MCF 10A (cell line): ENCODE measurements at places on chromosomes 16 and 17. TPM values are rescaled to one million over a fixed set of nuclear protein-coding genes. Genes with fewer than 3 reads are reported as not detected.

DNA sequence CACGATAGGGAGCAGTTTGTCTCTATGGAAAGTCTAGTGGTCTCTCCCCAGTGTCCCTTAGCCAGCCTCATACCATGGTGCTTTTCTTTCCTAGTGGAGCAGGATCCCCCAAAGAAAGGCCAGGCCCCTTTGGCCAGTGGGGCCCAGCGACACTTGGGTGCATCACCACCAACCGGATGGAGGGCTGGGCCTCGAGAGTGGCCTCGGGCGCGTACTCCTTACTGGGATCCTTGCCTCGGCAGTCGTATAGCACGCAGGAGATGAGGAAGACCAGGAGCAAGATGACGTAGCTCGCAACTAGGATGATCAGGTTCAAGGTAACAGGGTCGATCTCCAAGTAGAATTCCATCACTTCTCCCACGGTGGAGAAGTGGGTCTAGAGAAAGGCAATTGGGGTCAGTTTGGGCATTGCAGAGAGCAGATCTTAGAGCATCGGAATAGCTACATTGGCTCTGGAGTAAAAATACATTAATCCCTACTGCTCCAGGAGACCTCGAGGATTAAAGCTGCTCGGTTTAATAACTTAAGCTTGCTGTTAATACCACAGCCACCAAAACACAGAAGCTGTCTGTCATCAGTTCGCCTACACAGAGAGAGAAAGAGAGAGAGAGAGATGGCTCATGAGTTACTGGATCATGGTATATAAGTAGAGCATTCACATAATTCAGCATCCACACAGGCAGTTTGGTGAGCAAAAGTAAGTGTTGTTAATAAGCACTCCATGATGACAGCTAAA, at the start of gene SMIM36:
SMIM36 (minus strand) TSS at position 467 of the 736 bp plus-strand sequence.
- H3K27me3 ChIP-seq, result peaks cover 10% of the 10 kb centered on the region
- no peak within 1 kb of the TSS for H3K4me3 ChIP-seq
- H3K4me1 ChIP-seq, result no peaks in the 10 kb centered on the region
- no peaks in the 10 kb centered on the region for H3K36me3 ChIP-seq
- DNase-seq, result no peak
- no peak within 1 kb of the TSS for H3K27ac ChIP-seq

Gene FBXO39
- total RNA-seq, result 1.4 and 1.7 TPM in 2 replicates

DNA sequence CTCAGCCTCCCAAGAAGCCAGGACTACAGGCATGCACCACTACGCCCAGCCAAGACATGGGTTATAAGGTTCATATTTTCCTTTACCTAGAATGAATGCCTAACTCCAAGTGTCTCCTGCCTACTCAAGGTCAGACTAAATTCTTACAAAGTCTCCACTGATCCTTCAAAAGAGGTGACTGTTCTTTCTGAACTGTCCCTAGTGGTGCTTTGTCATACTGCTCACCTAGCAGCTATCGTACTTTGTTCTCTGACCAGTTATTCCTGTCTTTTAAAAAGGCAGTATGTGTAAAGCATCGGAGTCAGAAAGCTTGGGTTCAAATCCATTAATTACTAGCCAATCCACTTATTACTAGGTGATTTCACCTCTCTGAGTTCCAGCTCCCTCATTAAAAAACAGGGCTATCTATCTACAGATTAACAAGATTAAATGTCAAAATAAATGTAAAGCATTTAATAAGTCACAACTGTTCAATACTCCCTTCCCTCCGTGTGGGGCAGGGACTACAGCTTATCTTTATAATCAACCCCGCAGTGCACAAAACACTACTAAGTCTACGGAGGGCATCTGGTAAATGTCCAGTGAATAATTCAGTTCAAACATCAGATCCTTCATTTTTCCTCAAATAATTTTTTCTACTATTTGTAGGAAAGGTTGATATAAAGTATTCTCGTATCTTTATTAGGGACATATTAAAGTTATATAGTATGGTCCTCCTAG, 20.0 kb upstream of the ITGA2B start:
- peaks cover 27% of the 10 kb centered on the region for H3K36me3 ChIP-seq
- H3K4me3 ChIP-seq, result no peak overlapping the region
- DNase-seq, result no peak
- no peak overlapping the region for H3K27ac ChIP-seq

- no peak for DNase-seq
- no peak overlapping the region for H3K27ac ChIP-seq
- H3K4me3 ChIP-seq, result no peak overlapping the region
- H3K27me3 ChIP-seq, result no peaks in the 10 kb centered on the region
- H3K36me3 ChIP-seq, result no peaks in the 10 kb centered on the region
- no peaks in the 10 kb centered on the region for H3K4me1 ChIP-seq
Observed at GRCh38 chr16:6495486-6496210, 837.0 kb upstream of the RBFOX1 start.

GRCh38 chr17:81621494-81622130, 15.3 kb downstream of the NPLOC4 start:
- no peak overlapping the region for H3K4me3 ChIP-seq
- no peaks in the 10 kb centered on the region for H3K27me3 ChIP-seq
- no peaks in the 10 kb centered on the region for H3K4me1 ChIP-seq
- H3K27ac ChIP-seq, result no peak overlapping the region
- no peak for DNase-seq

- DNase-seq, result peak; percentile 56
- H3K27me3 ChIP-seq, result no peaks in the 10 kb centered on the region
- H3K4me1 ChIP-seq, result peaks cover 60% of the 10 kb centered on the region
- H3K27ac ChIP-seq, result peak overlapping the region; percentile 93
Observed at GRCh38 chr16:85004587-85005205, 6.6 kb downstream of the ZDHHC7 start.

DNA sequence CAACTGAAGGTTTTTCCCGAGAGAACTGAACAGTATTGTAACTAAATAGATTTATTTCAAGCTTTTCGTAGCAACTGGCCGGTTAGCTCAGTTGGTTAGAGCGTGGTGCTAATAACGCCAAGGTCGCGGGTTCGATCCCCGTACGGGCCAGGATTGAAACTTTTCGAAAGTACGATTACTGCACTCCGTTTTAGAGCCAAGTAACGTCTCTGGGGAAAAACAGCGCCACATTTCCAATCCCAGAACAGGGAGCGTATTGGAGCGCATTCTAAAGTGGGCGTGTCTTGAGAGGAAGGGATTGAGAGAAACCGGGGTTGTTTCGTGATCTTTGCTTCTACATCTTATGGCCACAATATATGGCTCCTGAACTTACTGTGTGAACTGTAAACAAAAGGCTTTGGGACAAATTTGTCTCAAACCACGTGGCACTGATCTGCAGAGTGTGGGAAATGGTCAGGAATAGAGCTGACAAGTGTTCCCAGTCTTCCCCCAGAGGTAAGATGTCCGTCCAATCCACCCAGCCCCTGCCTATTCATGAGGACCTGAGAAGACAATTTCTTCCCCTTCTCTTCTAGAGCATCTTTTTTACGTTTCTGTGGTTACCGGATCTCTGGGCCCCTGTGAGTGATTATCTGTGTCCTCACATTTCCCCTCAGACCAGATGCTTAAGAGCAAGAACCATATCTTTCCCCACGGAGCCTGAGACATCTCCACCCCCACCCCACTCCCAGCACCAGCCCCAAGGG, 2.3 kb downstream of the BORCS6 start:
- no peaks in the 10 kb centered on the region for H3K27me3 ChIP-seq
- H3K4me3 ChIP-seq, result no peak overlapping the region
- no peak overlapping the region for H3K27ac ChIP-seq
- no peaks in the 10 kb centered on the region for H3K4me1 ChIP-seq
- DNase-seq, result peak; percentile 99

Gene AATK
- 0.59 and 1.4 TPM in 2 replicates for total RNA-seq

DNA sequence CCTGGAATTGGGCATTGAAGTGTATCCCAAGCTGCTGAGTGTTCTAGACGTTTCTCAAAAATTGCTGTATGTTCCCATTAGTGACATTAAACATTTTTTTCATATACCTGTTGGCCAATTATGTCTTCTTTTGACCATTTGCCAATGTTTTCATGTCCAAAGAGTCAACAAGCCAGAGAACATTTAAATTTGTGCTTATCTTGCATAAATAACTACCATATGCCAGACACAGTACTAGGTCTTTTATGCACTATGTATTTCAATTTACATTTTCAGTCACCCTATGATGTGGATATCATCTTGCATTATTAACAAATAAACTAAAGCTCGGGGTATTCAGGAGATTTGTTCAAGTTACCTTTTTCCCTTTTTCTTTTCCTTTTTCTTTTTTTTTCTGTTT, 632.9 kb upstream of the C16orf82 start:
- H3K4me3 ChIP-seq, result no peak overlapping the region
- no peaks in the 10 kb centered on the region for H3K27me3 ChIP-seq
- no peaks in the 10 kb centered on the region for H3K36me3 ChIP-seq
- H3K4me1 ChIP-seq, result no peaks in the 10 kb centered on the region
- no peak overlapping the region for H3K27ac ChIP-seq

DNA sequence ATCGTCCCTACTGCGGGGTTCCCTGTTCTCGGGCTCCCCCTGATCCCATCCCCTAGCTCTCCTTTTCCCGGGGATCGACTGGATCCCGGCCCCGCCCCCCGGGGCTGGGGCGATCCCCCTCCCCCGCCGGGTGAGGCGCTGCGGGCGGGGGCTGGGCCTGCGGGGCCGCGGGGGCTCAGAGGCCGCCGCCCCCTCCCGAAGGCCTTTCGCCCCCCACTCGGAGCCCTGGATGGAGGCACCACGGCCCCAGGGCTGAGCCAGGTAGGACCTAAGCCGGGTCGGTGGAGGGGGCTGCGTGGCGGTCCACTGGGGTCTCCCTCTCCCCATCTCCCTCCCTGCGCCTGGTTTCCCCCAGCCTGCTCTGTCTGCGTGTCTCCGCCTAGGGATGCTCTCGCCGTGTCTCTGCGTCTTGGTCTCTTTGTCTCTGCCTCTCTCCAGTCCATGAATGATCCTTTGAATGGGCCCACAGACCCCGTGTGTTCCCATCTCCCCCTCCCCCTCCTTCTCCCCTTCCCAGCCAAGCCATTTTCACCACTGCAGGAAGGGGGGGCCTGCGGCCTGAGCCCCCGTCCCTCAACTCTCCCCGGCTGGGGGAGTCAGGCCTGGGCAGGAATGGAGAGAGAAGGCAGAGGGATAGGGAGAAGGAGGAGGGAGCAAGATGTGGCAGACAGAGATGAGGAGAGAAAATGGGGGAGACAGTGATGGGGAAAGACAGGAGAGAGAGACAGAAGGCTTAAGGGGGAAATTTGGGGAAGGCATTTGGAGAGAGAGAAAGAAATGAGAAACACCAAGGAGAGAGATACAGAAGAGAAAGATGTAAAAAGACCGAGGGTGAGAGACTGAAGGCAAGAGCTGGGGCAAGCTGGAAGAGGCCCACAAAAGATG, 1.7 kb upstream of the TMEM256 start:
- peak overlapping the region; percentile 86 for H3K27ac ChIP-seq
- H3K4me1 ChIP-seq, result peaks cover 16% of the 10 kb centered on the region
- no peaks in the 10 kb centered on the region for H3K27me3 ChIP-seq
- peak overlapping the region; percentile 78 for H3K4me3 ChIP-seq
- peaks cover 14% of the 10 kb centered on the region for H3K36me3 ChIP-seq

DNA sequence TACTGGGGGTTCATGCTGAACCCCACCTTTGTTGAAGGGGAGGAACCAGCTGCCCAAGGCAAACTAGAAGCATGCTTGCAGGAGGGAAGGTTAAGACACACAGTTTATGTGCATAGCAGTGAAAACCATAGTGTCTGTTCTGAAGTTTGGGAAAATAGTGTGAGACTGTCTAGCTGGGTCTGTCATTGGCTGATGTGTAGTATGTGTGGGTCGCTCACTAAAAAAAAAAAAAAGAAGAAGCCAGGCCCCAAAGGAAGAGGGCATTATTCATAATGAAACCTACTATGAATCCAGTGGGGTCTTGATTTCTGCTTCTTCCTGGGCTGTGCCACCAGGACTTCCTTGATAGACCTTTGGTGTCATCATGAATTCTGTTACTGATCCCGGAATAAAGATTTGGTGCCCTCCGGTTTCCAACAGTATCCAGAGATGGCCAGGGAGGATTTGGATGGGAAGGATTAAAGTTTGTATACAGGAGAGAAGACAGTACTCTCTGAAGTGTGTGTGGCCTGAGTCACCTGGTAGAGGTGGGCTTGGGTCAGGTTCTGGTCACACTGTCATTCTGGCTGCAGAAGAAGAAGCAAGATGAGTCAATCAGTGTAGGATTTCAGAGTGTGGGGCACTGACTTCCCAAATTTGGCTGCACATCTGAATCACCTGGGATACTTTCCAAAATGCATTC, 220.3 kb downstream of the PRKCA start:
- no peak overlapping the region for H3K27ac ChIP-seq
- DNase-seq, result peak; percentile 54
- no peaks in the 10 kb centered on the region for H3K36me3 ChIP-seq
- no peaks in the 10 kb centered on the region for H3K27me3 ChIP-seq

Gene SCGB1C2
- not detected in 2 replicates for total RNA-seq

DNA sequence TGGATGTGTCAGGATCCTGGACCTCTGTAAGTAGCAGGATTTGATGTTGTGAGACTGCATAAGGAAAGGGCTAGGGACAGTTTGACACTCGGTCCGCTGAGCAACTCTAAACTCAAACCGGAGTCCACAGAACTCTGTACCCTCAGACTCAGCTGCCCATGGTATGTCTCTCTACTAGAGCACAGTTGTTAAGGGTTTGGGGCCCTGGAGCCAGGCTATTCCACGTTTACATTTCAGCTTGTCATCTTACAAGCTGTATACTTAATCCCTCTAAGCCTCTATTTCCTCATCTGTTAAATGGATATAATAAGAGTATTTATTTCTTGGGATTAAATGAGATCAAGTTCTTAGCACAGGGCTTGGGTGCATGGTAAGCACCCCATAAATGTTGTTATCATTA, 27.9 kb downstream of the HOXB1 start:
- H3K4me1 ChIP-seq, result no peaks in the 10 kb centered on the region
- H3K27me3 ChIP-seq, result no peaks in the 10 kb centered on the region
- H3K4me3 ChIP-seq, result no peak overlapping the region
- no peak for DNase-seq
- no peaks in the 10 kb centered on the region for H3K36me3 ChIP-seq
- H3K27ac ChIP-seq, result no peak overlapping the region

DNA sequence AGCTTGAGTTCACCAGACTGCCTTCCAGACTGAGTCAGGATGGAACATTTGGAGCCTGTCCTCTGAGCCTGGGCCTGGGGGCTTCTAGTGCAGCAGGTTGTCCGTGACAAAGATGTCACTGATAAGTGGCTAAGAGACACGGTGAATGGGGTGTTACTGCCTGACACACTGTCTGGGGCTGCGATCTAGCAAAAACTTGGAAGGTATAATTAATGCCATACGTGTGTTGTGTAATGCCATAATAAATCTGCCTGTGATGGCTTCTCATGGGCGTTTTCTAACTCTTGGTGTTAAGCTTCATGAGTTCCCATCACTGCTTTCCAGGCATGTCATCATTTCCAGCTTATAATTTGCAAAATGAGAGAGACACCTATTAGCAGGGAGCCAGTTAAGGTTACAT, 215.4 kb downstream of the UTP18 start:
- no peaks in the 10 kb centered on the region for H3K4me1 ChIP-seq
- H3K27ac ChIP-seq, result no peak overlapping the region
- peaks cover 90% of the 10 kb centered on the region for H3K27me3 ChIP-seq
- no peak overlapping the region for H3K4me3 ChIP-seq
- DNase-seq, result no peak
- H3K36me3 ChIP-seq, result no peaks in the 10 kb centered on the region

DNA sequence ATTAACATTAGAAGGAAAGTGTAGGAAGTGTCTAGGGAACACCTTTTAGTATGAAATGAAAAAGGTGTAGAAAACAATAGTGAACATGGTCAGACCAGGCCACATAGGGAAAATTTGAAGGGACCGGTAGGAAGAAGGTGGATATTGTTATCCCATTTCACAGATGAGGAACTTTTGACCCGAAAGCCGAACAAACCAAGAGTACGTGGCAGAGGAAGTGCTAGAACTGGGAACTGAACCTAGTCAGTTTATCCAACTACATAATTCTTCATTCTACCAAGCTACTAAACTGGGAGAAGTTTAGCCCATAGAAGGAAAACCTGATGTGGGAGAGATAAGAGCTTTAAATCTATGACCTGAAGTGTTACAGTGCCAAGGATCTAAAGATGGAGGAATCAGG, 43.2 kb downstream of the YPEL2 start:
- H3K4me1 ChIP-seq, result peaks cover 37% of the 10 kb centered on the region
- no peaks in the 10 kb centered on the region for H3K27me3 ChIP-seq
- no peak overlapping the region for H3K27ac ChIP-seq
- peaks cover 4% of the 10 kb centered on the region for H3K36me3 ChIP-seq
- H3K4me3 ChIP-seq, result no peak overlapping the region
- DNase-seq, result no peak
